Smooth muscle cell of the pulmonary artery (primary cell): ENCODE measurements at places on chromosomes 7 and 10. TPM values are rescaled to one million over a fixed set of nuclear protein-coding genes. Genes with fewer than 3 reads are reported as not detected.

The FAM237B gene
- not detected in 2 replicates for total RNA-seq

The ZNF3 gene
- 19.9 and 23.4 TPM in 2 replicates for total RNA-seq

The TMEM236 gene
- under 0.01 and 0.07 TPM in 2 replicates for total RNA-seq

The ZPBP gene
- total RNA-seq = not detected in 2 replicates

The CXCL12 gene
- 101 and 348 TPM in 2 replicates for total RNA-seq

The SMKR1 gene
- total RNA-seq = 0.20 TPM in 1 of 2 replicates, not detected in the other

The PANK1 gene
- 6.6 and 7.0 TPM in 2 replicates for total RNA-seq

The TRIM50 gene
- total RNA-seq = not detected in 2 replicates

The ADK gene
- 24.6 and 31.3 TPM in 2 replicates for total RNA-seq

The TPK1 gene
- total RNA-seq = 3.5 and 6.6 TPM in 2 replicates
